ENCODE measurements at places on chromosomes 12 and 14. TPM values are rescaled to one million over a fixed set of nuclear protein-coding genes. Genes with fewer than 3 reads are reported as not detected.

Gene STXBP6
- total RNA-seq = 2.6 TPM

Gene RERG
- 0.40 TPM for total RNA-seq

Gene FGF23
- total RNA-seq = not detected

Gene STYK1
- total RNA-seq = 1.0 TPM

Gene TMEM253
- total RNA-seq = not detected

Gene JAG2
- total RNA-seq = 6.3 TPM

Gene CIPC
- 15.6 TPM for total RNA-seq

Gene DGLUCY
- 28.8 TPM for total RNA-seq

Gene HCAR1
- 0.03 TPM for total RNA-seq

Gene ACOT2
- total RNA-seq = 46.4 TPM

Gene ART4
- total RNA-seq = not detected

Gene CFAP54
- total RNA-seq = 0.51 TPM

Measured in Daoy (cell line).